Stimulated activated CD4-positive, alpha-beta T cell treated with anti-CD3 and anti-CD28 coated beads, TNF-alpha, amount 100 ng/mL, for 4 hours (primary cell): ENCODE measurements at places on chromosomes 1 and 21.

DNA sequence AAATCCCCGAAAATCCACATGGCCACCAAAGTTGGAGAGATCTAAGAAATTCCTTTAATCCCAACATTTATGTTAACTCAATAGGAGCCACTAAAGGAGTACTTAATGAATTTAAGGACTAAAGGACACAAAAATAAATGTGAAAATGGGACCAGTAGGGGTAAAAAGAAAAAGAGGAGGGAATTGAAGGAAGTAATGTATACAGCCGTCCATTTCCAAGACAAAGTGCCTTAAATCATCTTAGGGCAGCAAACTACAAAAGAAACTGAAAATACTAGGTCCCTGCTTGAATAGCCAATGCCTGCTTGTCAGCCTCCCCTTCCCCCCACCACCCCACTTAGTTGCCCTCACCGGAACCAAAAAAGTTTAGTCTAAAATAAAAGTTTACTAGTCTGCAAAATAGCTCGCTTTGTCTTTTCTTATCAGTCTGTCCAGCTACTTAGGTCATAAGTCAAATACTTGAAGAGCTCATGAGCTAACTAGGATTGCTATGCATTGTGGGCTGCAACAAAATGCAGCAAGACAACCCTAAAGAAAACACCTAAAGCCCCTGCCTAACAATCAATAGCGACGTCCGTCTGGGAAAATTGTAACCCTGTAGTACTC lies 66.3 kb upstream of the TLR5 start:
- no peak for DNase-seq

GRCh38 chr21:42568866-42569731 lies 55.4 kb downstream of the SLC37A1 start:
- no peak for DNase-seq

DNA sequence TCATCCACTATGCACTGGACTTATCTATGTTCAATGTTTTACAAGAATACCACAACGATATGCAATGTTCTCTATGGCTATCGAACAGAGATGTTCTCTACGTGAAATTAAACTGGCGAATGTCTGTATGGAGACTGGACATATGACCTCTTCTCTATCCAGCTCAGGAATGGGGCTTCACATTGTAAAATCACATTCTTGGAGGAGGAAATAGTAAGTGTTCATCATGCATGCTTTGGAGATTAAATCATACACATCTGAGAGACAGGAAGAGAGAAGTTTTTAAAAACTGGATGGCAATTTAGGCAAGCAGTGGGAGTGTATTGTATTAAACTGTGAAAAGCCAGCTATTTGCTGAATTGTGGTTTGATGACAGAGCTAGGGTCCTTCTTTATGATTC lies 47.9 kb upstream of the RGL1 start:
- no peak for DNase-seq

DNA sequence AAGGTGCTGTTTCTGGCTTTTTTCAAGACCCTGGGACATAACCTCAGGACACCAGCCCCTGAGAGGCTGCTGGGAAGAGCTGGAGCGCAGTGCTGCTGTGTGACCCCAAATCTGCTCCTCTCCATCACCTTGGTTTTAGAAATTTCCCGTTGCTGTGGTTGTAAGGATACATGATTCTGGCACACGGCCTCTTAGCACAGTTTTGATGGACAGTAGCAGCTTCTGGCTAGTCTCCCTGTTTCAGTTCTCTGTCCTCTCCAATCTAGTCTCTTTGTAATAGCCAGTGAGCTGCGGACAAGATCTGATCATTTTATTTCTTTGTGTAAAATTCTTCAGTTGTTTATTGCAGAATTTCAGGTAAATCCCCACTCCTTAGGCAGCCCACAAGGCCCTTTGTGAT lies 3.1 kb downstream of the CLIC6 start:
- no peak for DNase-seq

- DNase-seq, result no peak
Measured at GRCh38 chr1:205077158-205077933, 6.9 kb downstream of the TMEM81 start.

DNA sequence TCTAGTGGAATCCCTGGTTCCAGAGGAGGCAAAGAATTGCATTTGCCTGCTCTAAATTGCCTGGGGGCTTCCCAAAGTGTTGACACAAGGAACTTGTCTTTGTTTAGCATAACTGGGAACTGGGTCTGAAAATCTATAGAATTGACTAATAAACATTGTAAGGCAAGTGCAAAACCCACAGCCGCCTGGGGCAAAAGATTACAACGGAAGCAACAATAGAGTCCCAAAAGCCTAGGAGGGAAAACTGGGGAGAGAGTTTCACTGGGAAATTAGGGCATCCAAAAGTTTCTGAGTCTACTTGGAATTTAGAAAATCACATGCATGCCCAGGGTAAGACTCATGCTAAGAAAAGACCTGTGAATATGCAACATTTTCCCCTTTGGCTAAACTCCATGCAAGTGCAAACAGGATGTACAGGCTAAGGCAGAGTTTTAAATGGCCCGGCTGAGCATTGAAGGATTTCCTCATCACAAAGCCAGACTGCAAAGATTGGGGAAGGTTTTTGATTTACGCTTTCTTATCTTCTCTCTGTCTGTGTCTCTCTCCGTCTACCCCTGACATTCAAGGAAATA lies 725.3 kb upstream of the NCAM2 start:
- DNase-seq, result no peak

GRCh38 chr1:167227934-167228378 lies 7.3 kb downstream of the POU2F1 start:
- DNase-seq, result no peak

GRCh38 chr1:20439282-20439681 lies 46.7 kb downstream of the CAMK2N1 start:
- no peak for DNase-seq

GRCh38 chr21:34796518-34797200 lies 127.9 kb downstream of the CLIC6 start:
- no peak for DNase-seq

DNA sequence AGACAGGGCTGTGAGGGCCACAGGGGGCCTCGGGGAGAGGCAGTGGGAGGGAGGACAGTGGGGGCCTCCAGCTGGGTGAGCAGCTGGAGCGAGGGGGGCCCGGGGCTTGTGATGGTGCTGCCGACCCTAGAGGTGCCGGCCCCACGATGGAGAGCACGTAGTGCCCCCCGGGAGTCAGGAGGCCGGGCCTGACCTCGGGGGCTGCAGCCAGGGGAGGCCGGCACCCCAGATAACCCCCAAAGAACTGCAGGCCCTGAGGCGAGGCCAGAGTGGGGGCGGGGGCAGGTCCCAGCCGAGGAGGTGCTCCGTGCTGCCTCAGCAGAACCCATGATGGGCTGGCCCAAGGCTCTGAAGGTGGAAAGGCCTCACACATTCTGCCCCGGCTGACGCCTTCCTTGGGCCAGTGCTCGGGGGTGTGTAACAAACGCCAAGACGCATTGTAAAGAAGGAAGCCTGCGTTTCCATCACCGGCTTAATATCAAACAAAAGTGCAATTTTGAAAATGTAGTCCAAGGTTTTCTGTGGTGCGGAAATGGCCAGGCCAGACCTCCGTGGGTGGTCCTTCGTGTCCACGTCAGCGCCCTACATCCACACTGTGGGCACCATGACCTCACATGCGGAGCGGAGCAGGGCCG lies 55.2 kb downstream of the COL6A1 start:
- no peak for DNase-seq

GRCh38 chr1:189693140-189693539 lies 784.5 kb downstream of the BRINP3 start:
- DNase-seq, result no peak

DNA sequence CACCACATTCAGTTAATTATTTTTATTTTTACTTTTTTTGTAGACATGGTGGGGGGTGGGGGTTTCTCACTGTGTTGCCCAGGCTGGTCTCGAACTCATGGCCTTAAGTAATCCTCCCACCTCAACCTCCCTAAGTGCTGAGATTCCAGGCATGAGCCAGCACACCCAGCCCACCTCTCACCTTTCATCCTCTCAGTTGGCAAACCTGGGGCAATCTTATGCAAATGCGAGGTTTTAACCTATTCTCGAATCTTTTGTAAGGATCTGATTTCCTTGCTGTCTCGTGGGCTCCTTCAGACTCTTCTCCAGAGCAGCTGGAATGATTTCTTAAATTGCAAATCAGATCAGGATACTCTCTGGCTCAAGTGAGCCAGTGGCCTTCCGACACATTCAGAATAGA lies 7.1 kb upstream of the SLC2A7 start:
- no peak for DNase-seq

DNA sequence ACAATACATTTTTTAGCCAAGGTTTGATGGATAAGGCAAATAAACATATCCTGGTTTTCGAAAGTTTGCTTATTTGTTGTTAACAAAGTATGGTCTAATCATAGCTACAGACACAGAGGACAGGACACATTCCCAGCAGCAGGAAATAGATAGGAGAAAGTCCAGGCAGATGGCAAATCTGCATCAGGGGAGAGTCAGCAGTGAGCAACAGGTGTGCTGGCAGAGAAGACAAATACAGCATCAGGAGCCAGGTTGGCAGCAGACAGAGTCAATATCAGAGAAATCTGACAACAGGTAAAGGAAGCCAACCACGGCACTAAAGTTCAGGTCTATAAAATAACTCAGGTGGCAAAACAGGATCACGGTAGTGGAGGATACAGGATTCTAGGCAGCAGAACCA lies 210.7 kb upstream of the PTBP2 start:
- no peak for DNase-seq

DNA sequence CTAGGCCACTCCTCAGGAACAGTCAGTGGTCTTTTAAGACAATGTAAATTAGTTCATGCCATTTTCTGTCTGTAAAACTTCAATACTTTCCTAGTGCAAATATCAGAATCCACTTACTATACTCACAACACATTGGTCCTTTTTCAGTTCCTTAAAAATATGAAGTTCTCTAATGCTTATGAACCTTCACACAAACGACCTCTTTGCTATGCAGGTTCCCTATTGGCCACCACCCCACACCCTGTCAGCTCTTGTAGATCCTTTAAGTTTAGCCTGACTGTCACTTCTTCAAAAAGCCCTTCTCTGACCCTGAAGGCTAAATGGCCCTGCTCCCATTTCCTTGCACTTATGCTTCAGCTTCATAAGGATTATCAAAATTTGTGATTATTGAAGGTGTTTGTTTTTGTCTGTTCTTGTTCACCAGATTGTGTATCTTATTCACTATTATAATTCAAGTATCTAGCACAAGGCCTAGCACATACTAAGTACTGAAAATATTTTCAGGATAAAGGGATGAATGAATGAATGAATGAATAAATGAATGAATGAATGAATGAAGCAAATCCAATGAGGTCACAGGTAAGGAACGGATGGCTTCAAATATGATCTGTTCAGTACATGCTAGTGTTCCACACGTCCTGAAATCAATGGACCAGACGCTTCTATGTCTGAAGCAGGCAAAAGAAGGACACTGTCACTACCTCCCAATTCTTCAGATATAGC lies 373.9 kb downstream of the VAV3 start:
- no peak for DNase-seq

DNA sequence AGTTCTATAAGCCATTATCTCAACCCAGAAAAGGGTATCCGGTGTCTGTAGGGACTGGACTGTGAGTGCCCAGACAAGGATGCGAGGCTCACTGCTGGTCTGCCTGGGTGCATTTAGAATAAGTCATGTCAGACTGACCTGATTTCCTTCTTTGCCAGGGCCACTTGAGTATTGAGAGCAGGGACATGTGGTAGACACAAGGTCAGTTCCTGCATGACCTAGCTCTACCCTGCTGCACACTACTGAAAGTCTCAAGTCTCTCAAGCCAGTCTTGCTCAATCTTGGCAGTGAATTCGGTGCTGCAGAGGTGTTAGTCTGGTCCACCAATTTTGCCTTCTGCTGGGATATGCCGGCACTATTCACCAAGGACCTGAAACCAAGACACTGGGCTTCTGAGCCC lies 180.1 kb downstream of the C1orf94 start:
- no peak for DNase-seq

GRCh38 chr1:160997323-160998038 lies 23.5 kb downstream of the F11R start:
- DNase-seq, result no peak

GRCh38 chr21:39386899-39387298 lies 38.0 kb upstream of the HMGN1 start:
- DNase-seq, result no peak
